Astrocyte (in vitro differentiated cells and primary cell): ENCODE measurements at places on chromosomes 6 and 20. TPM values are rescaled to one million over a fixed set of nuclear protein-coding genes. Genes with fewer than 3 reads are reported as not detected.

Gene SPATS1
- not detected in 2 replicates for total RNA-seq

DNA sequence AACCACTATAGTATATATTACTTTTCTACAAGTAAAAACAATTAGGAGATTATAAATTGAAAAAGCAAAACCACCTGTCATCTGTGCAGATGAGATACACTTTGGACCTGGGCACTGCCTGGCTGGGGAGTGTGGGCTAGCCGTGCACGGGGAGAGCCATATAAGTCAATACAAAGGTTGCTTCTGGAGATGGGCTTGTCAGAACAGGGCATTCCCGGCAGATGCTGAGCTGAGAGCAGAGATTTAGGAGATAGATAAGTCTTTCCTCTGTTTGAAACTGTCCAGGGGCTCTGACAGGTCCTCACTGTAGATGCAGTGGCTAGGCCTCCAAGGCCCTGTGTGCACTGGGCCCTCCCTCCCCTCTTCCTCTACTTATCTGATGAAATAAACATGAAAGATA lies 34.5 kb downstream of the CD164 start:
- no peak overlapping the region for H3K4me3 ChIP-seq
- no peak overlapping the region for H3K27ac ChIP-seq
- no peaks in the 10 kb centered on the region for H3K4me1 ChIP-seq

GRCh38 chr20:9250511-9250910 lies 181.6 kb downstream of the PLCB4 start:
- H3K4me1 ChIP-seq, result no peaks in the 10 kb centered on the region
- H3K4me3 ChIP-seq, result no peak overlapping the region
- H3K36me3 ChIP-seq, result no peaks in the 10 kb centered on the region
- H3K27ac ChIP-seq, result no peak overlapping the region
- DNase-seq, result no peak

GRCh38 chr6:11097476-11097875 lies 3.8 kb downstream of the SMIM13 start:
- no peak overlapping the region for H3K27ac ChIP-seq
- H3K27me3 ChIP-seq, result no peaks in the 10 kb centered on the region
- no peak for DNase-seq
- no peaks in the 10 kb centered on the region for H3K36me3 ChIP-seq
- no peak overlapping the region for H3K4me3 ChIP-seq

DNA sequence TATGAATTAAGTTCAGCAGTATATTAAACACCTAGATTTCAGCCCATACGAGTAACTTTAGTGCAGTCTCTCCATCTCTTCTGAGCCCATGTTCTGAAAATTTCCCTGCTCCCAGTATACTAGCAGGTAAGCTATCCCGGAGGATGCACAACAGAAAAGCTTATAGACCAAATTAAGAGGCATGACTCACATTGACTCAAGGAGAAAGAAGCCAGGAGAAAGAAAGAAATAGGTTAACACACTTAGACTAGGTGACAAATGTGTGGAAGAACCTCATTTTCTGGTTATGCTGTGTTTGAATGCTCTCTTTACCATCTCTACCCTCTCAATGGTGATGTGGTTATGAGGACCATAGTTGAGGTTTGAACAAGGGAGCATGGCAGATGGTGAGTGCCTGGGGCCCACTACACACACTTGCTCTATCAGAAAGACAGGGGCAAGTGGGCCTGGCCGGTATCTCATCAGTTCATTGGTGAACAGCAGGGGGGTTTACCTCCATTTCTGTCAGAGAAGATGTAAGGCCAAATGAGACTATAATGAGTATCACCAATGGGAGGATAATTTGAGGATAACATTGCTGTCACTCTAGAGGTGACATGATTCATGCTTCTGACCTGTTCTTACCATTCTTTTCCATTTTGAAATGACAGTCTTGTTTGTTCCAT lies 902.3 kb upstream of the FLRT3 start:
- no peaks in the 10 kb centered on the region for H3K36me3 ChIP-seq
- DNase-seq, result no peak
- no peak overlapping the region for H3K27ac ChIP-seq
- no peak overlapping the region for H3K4me3 ChIP-seq

Gene SLC22A3
- 0.57 and 0.89 TPM in 2 replicates for total RNA-seq

GRCh38 chr20:62760856-62761758 lies 35.2 kb upstream of the MRGBP start:
- peaks cover 6% of the 10 kb centered on the region for H3K27me3 ChIP-seq
- H3K4me1 ChIP-seq, result no peaks in the 10 kb centered on the region
- no peak overlapping the region for H3K27ac ChIP-seq

DNA sequence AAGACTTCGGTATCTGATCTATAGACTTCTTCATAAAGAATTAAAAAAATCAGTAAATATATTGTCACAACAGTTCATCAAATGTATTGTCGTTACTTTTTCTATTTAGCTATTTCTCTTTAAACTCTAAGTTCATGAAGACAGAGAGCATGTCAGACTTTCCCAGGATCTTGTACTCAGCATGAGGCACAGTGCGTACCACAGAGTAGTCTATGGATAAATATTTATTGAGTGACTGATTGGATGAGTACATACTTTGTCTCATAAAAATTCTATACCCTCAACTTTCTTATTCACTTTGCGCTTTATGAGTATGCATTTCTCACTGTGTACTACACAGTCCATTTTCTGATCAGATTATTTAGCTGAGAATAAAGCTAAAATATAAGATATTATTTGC lies 1284.4 kb upstream of the ADGRB3 start:
- no peaks in the 10 kb centered on the region for H3K27me3 ChIP-seq
- H3K36me3 ChIP-seq, result no peaks in the 10 kb centered on the region
- H3K4me3 ChIP-seq, result no peak overlapping the region
- H3K4me1 ChIP-seq, result no peaks in the 10 kb centered on the region

- DNase-seq, result no peak
- H3K4me1 ChIP-seq, result peaks cover 35% of the 10 kb centered on the region
- no peak overlapping the region for H3K27ac ChIP-seq
- peaks cover 3% of the 10 kb centered on the region for H3K36me3 ChIP-seq
- no peaks in the 10 kb centered on the region for H3K27me3 ChIP-seq
These were observed 2.2 kb downstream of the ADISSP start for GRCh38 chr20:3765171-3765882.

Gene PHF3
- total RNA-seq, result 33.3 and 33.4 TPM in 2 replicates

Gene OR2B2
- total RNA-seq, result not detected in 2 replicates

Gene RBM12
- 78.1 and 88.4 TPM in 2 replicates for total RNA-seq

DNA sequence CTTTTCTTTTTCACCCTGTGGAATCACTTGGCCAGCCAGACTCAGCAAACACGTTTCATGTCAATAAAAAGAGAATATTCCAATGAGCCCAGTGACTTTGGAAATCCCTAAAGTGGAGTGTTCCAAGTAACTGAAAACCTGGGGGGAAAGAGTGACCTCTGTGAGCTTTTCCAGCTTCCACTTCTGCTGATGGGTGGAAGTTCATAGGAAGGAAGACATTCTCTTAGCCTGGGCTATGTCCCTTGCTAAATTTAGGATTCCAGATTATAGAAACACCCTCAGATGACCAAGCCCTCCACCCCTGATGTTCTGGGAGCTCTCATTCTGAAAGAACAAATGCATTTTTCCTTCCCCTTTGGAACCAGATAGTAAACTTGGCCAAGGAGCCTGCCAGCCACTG lies 44.8 kb upstream of the EDN1 start:
- no peaks in the 10 kb centered on the region for H3K36me3 ChIP-seq
- H3K27ac ChIP-seq, result no peak overlapping the region
- no peak overlapping the region for H3K4me3 ChIP-seq
- DNase-seq, result no peak
- H3K27me3 ChIP-seq, result no peaks in the 10 kb centered on the region

DNA sequence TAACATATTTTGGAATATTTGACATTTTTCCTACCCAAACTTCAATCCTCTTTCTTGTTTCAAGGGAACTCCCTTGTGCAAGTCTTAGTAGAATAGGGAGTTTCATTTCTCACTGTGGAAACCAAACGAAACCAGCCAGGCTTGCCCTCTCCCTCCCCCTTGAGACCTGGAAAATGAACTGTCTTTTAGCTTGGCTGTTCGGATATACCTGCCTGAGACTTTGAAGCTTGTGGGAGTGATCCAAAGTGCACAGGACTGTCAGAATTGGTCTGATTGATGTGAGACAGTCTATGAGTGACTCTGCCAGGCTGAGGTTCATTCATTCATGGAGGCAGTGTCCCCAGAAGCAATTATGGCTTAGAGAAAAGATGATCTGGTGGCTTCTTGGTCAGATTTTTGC lies 388.1 kb downstream of the EPM2A start:
- no peak overlapping the region for H3K4me3 ChIP-seq
- H3K4me1 ChIP-seq, result no peaks in the 10 kb centered on the region
- no peak for DNase-seq

DNA sequence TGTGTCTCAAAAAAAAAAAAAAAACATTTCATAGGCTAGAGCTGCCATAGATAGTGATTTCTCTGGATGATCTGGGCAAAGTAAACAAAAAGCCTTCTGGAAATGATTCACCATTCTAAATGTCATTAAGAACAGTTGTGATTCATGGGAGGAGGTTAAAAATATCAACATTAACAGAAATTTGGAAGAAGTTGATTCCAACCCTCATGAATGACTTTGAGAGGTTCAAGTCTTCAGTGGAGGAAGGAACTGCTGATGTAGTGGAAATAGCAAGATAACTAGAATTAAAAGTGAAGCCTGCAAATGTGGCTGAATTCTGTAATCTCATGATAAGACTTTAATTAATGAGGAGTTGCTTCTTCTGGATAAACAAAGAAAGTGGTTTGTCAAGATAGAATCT lies 26.8 kb upstream of the MMP24 start:
- H3K36me3 ChIP-seq, result no peaks in the 10 kb centered on the region
- H3K27me3 ChIP-seq, result no peaks in the 10 kb centered on the region
- peak; percentile 48 for DNase-seq
- H3K4me3 ChIP-seq, result no peak overlapping the region
- H3K4me1 ChIP-seq, result no peaks in the 10 kb centered on the region

DNA sequence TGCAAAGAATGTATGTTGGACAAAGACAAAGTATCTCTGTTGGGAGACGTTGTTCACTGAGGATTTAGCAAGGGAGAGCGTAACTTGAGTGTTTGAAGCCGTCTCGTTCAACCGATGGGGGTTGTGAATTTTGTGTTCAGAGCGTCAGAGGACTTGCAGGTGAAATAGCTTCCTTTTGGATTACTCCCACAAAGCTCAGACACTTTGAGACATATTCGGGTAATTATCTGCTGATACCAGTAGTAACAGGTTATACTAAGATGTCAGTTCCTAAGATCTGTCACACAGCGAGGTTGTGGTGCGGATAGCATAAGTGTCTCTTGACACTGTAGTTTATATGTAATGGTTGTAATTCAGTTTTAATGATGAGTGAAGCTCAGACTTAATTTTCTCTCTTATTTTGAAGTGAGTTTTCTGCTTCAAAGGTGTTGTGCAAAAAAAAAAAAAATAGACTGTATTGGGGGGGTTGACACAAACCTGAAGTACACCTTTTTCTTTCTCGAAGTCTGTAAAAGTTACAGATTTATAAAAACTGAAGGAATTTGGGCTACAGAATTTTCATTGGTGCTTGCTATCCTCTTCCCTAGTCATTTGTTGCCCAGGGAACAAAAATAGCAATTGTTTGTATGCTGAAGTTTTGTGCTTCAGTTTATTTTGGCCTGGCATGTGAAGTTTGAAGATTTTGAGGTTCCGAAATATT lies 1.7 kb downstream of the ASXL1 start:
- peak; percentile 32 for DNase-seq
- H3K36me3 ChIP-seq, result no peaks in the 10 kb centered on the region
- peak overlapping the region; percentile 96 for H3K4me3 ChIP-seq
- peak overlapping the region; percentile 84 for H3K27ac ChIP-seq
- no peaks in the 10 kb centered on the region for H3K27me3 ChIP-seq
- peaks cover 25% of the 10 kb centered on the region for H3K4me1 ChIP-seq

DNA sequence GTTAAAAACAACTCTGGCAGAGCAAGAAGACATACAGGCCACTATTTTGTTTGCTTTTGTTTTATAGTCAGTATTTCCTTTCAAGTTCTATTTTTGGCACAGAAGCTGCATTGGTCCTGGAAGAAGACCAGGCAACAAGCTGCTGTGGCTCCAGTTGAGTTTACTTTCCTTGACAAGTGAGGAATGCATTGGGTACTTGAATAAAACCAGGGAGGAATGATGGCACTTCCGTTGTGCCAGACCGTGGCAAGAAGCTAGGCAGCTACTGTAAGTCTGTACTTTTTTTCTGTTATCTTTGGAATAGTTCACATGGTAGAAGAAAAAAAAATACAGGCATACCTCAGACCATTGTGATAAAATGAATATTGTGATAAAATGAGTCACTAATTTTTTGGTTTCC lies 66.3 kb downstream of the NCOA3 start:
- peak overlapping the region; percentile 59 for H3K27ac ChIP-seq
- DNase-seq, result peak; percentile 99
- no peak overlapping the region for H3K4me3 ChIP-seq
- peaks cover 15% of the 10 kb centered on the region for H3K4me1 ChIP-seq
- H3K27me3 ChIP-seq, result no peaks in the 10 kb centered on the region

- H3K27ac ChIP-seq, result peak overlapping the region; percentile 13
- H3K36me3 ChIP-seq, result no peaks in the 10 kb centered on the region
- peak; percentile 21 for DNase-seq
- no peak overlapping the region for H3K4me3 ChIP-seq
These were observed 75.2 kb upstream of the CD93 start for GRCh38 chr20:23161244-23161891.
